ENCODE measurements at places on chromosomes 11 and 22. TPM values are rescaled to one million over a fixed set of nuclear protein-coding genes. Genes with fewer than 3 reads are reported as not detected.

The P2RY2 gene
- 0.73 TPM for total RNA-seq

The IPO7 gene
- total RNA-seq: 77.9 TPM

DNA sequence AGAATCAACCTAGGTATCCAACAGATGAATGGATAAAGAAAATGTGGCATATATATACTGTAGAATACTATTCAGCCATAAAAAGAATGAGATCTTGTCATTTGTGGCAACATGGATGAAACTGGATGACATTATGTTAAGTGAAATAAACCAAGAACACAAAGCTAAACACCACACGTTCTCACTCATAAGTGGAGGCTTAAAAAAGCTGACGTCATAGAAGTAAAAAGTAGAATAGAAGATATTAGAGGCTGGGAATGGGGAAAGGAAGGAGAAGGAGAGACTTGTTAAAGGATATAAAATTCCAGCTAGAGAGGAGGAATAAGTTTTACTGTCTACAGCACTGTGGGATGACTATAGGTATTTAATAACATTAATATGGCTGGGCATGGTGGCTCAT lies 12.9 kb downstream of the EXPH5 start:
- DNase-seq: no peak

GRCh38 chr11:122848186-122848585 lies 9.9 kb downstream of the CRTAM start:
- DNase-seq: no peak

DNA sequence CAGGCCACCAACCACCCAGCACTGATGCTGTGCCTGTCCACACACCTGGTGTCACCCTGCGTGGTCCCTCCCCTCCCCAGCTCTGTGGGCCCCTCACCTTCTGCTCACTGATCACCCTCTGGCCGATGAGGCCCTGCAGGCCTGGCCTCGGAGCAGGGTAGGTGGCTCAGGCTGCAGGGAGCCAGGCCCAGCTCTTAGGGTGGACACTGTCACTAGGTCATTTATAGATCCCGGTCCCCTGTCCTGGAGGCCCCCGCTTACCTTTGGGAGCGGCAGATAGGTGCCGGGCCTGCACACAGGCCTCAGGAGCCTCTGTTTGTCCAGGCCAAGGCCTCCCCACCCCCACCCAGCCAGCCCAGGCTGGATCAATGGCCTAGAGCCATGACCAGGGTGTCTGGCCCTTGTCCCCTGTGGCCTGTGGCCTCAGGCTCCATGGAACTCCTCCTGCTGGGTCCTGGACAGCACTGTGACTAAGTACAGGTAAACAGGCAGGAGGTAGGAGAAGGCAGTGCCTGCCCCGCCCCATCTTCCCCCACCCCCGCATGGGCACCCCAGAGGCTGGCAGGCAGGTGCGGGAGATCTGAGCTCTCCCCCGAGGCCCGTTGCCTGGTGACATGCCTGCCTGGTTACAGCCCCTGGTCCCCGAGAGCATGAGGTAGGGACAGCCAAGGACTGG lies at the start of gene TMPRSS6:
TMPRSS6 (minus strand) TSS at position 472 of the 676 bp plus-strand sequence. CDS start 6,296 bp downstream, outside the sequence.
- no peak for DNase-seq

DNA sequence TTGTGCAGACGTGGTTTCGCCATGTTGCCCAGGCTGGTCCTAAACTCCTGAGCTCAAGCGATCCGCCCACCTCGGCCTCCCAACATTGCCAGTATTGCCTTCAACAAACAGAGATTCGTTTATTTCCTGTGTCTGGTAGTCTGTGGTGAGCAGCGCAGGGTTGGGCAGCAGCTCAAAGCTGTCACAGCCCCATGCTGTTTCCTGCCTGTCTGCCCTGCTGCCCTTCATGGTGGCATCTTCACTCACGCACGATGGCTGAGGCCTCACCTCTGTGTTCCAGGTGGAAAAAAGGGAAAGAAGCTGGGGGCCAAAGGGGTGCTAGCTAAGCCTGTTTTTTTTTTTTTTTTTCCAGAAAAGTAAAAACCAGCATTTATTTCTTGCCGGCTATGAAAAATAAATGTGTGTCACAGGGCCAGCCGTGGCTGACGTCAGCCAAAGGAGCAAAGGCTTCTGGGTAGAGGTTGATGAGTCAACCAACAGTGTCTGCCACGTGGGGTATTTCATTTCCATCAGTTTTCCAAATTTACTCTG lies 28.8 kb downstream of the TBC1D22A start:
- peak; percentile 70 for DNase-seq
